ENCODE measurements at places on chromosomes 11 and 22.

GRCh38 chr11:9717719-9718118, 53.8 kb downstream of the SWAP70 start:
- DNase-seq: no peak

GRCh38 chr11:68142028-68142412, 20.8 kb upstream of the CHKA start:
- peak; percentile 17 for DNase-seq

DNA sequence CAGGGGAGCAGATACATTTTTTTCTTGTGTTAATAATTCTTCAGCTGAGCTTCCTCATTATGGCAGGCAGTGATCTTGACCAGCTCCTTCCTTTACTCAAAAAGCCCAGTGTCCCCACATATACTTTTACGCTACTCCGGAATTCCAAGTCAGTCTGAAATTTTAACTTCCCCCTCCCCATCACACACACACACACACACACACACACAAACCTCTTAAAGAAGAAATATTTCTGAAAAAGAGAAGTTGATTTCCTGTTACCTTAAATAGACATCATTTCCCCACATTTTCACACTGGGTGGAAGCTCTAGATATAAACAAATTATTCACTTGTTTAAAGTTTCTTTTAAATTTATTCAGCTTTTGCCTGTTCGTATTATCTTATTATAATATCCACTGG, 113.9 kb downstream of the DBX1 start:
- no peak for DNase-seq

GRCh38 chr11:8766043-8766987, 83.7 kb downstream of the RPL27A start:
- no peak for DNase-seq

DNA sequence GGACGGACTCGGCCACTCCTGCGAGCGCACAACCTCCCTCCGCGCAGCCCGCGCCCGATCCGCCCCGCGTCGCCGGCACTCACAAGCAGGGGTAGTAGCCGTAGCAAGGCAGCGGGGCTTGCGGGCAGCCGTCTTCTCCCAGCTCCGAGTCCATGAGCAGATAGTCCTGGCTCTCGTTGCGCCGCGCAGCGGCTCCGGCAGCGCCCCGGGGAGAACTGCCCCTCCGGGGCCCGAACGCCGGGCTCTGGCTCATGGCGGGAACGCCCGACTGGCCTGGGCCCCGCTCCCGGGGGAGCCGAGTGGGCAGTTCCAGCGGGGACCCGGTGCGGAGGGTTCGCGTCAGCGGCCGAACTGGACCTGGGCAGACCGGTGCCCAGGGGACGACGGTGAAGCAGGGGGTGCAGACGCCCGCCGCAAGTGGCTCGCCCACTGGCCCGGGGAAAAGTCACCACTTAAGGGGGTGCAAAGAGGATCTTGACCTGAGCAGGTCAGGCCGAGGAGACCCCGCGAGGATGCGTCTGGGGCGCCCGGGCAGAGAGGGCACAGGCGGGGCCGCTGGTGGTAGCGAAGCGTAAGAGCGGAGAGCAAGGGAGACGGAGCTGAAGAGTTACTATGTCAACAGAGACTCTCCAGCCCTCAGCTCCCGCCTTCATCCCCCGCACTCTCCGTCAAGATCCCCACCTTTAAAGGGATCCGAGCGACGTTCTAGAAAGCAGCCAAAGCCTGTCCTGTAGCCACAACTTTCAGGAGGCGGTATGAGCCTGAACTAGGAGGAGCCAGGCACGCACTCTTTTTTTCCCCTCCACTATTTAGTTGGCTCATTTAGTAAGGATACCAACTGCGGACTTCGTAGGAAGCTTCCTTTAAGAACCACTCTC, at the start of gene TRPC6:
Gene TRPC6 (minus strand): TSS at position 757 of the 878 bp plus-strand sequence. CDS start 504 bp downstream, at position 253.
- DNase-seq: no peak

- DNase-seq: no peak
Observed at GRCh38 chr11:2902784-2903671, 17.5 kb upstream of the CDKN1C start.

- DNase-seq: no peak
Observed at GRCh38 chr22:22182218-22182989, 62.2 kb upstream of the VPREB1 start.

DNA sequence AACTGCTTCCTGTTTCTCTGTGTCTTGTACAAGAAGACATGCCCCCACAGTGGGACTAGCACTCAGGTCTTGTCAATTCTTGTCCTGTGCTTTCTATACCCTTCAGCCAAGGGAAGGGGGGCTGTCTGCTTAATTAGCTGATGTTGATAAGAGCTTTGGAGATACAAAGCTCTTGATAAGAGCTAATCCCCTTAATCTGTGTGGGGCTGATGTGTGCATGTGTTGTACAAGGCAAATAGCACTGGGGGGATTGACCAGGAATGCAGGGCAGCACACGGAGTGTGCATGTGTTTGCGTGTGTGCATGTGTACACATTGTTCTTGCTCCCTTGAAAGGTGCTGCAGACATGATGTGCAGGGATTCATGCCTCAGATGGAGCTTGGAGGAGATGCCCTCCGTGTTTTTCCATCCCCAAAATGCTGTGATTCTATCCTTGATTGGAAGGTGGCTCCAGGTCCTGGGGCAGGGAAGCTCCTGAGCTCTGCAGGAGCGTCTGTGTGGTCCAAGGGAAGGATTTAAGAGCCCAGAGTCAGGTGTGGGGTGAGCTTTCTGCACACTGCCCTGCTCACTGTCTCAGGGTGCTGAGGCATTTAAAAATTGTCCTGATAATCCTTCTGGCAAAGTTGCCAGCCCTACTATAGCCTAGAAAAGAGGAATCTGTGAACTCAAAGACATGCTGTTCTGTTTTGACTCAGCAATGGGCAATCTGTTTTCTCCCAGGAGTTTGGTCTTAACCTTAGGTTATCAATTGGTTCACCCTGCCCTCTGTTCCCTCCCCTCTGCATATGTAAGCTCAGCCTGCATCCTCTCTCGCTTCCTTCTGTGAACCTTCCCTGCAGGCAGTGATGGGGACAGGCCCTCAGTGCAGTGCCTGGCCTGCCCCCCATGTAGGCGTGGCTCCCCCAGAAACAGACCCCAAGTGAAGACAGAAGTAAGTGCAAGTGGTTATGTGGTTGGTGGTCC, 102.0 kb downstream of the GRIK4 start:
- no peak for DNase-seq

GRCh38 chr11:32891657-32892354, 805 bp upstream of the QSER1 start:
- no peak for DNase-seq

GRCh38 chr11:12802418-12803085, 128.3 kb downstream of the TEAD1 start:
- DNase-seq: no peak

DNA sequence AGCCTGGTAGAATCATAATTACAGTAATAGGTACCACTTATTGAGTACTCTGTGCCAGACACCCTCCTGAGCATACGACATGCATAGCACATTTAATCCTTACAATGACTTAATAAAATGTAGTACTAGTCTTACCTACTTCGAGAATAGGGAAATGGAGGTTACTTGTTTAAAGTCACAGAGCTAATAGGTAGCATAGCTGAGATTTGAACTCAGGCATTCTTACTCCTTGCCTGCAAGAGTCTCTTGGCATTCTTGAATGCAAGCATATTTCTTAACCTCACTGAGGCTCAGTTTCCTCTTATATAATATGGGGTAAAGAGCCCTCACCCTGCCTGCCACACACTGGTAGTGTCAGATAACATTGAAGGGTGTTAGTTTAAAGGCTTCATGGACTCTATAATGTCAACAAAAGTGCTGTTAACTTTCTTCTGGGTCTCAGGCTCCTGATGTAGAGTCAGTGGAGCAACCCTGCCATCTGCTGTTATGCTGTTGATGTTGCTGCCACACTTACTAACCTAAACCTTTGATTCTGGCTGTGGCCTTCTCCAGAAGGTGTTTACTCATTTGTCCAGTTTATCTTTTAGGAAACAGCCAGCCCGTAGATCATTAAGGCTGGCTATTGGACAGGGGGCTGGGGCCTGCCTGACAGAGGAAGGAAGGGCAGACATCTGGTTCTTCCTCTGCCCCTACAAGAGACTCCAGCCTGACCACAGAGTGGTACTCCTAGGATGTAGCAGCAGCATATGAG, 18.9 kb downstream of the LIMK2 start:
- DNase-seq: no peak
